Spinal cord (tissue), 10 donors: ENCODE measurements at places on chromosomes 6 and 20.

DNA sequence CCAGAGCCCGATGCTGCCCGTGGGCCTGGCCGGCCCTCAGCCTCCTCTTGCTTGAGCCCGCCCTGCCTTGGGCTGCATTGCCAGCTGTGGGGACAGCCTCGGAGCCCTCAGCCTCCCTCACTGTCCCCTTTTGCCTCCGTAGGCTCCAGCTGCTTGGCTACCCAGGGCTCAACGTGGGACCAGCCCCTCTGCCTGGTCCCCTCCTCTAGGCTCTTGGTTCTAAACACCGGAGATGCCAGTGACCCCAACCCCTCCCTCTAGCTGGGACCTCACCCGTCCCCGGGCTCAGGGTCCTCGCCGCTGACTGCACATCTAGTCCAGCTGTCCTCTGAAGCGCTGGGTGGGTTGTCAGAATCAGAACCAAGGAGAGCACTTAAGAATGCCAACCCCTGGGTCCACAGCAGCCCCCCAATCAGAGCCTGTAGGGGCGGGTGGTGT, 345.2 kb downstream of the ZFAND3 start:
- DNase-seq = no peak

DNA sequence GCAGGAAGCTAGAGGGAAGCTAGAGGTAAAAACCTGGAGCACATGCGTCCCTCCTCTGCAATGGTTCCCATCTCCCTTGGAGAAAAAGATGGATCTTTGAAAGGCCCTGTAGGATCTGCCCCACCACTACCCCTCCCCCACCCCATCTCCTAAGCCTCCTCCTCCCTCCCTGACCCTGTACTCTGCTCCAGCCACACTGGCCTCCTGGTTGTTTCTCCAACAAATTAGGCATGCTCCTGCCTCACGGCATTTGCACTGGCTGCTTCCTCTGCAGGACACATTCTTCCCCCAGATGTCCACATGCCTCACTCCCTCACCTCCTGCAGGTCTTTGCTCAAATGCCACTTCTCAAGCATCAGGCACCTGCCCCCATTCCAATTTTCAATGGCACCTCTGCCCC, 45.5 kb downstream of the UBE2V1 start:
- DNase-seq = no peak

DNA sequence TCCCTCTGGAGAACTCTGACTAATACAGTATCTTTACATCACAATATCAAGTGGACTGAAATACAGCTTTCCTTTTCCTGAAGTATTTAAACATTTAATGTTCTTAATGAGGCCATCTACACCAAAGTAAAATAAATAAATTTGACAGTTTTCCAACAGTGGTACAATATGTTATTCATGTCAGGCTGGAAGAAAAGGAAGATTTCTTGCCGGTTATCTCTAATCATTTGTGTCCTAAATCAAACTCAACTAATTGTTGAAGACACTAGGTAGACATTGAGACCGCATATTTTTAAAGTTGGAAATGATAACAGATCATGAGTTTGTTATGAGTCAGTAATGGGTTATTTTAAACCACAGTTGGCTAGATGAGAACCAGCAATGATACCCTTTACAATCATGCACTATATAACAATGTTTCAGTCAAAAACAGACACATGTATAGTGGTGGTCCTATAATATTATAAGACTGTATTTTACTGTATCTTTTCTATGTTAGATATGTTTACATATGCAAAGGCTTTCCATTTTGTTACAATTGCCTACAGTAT, 241.6 kb downstream of the LMBRD1 start:
- no peak for DNase-seq

DNA sequence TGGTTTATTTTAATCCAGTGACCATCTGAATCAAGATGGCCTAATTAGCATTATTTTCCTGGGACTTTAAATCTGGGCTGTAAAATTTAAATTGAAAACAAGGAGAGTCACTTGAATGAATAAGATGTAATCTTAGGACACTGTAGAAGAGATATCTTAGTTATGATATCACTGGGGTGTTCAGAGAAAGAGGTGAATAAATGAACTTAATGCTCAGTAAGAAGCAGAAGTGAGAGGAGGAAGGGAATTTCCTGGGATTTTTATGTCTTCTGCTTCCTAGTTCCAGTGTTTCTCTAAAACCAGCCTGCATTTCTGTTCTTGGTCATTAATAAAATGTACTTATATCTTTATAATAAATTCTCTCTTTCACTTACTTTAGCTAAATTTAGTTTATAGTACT, 136.8 kb upstream of the PTPRK start:
- DNase-seq = no peak

DNA sequence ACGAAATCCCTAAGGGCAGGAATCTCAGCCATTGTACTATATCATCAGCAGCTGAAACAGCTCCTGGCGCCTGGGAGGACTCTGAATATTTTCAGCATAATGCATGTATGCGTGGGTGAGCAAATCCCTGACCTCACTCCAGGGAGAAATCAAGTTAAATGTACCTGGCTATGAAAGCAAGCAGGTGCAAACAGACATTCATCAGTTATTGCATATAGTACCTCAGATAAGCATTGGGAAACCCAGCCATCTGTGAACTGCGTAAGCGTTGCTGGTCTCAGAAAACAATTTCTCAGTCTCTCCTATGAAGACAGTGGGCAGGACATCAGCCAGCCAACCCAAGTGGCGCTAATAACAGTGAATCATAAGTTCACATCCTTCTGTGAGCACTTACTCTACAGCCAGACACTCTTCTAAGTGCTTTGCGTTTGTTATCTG, 622.6 kb downstream of the EPM2A start:
- DNase-seq = no peak

DNA sequence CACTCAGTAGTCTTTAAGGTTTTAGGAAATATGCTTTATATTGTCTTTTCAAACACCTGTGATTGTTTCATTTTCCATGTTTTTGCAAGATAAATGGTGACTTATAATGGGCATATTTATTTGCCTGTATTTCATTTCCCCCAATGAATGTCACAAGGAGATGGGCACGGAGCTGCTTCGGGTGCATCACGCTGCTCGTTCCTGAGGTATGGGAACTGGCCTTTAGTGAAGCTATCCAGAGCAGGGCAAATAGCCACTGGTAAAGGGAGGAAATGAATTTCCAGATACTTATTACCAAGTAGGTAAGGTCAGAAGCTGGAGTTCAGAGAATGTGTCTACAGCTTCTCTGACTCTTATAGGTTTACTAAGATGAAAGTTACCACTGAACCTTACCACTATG, 3.7 kb downstream of the POU3F2 start:
- no peak for DNase-seq

- DNase-seq = no peak
These were observed 747.3 kb downstream of the COL12A1 start for GRCh38 chr6:74458536-74458935.

DNA sequence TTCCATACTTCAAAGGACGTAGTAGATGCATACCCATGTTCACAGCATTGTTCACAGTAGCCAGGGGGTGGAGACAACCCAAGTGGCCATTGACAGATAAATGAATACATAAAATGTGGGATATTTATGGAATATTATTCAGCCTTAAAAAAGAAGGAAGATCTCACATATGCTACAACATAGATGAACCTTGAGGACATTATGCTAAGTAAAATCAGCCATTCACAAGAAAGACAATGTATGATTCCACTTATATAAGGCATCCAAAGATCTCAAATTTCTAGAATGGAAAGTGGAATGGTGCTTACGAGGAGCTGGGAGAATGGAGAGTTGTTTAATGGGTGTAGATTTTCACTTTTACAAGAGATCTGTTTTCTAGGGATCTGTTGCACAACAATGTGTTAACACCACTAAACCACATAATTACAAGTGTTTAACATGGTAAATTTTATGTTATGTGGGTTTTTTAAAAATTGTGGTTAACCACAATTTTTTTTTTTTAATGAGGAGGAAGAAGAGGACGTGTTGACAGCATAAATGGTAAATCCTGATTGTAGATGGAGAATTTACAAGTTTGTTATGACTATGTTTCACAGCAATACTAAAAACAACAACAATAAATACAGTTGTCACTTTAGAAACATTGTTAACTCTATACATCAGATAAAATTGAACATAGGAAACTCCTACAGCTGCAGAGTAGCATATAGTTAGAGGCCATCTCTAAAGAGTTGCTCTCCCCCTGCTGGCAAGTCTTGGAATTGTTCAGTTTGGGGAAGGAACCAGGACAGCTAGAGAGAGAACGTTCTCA, 41.6 kb downstream of the CCN2 start:
- peak; percentile 69 for DNase-seq

- DNase-seq = no peak
These were observed 811.0 kb upstream of the GJE1 start for GRCh38 chr6:141321493-141322347.

GRCh38 chr6:18330548-18331081, 56.5 kb upstream of the RNF144B start:
- no peak for DNase-seq

DNA sequence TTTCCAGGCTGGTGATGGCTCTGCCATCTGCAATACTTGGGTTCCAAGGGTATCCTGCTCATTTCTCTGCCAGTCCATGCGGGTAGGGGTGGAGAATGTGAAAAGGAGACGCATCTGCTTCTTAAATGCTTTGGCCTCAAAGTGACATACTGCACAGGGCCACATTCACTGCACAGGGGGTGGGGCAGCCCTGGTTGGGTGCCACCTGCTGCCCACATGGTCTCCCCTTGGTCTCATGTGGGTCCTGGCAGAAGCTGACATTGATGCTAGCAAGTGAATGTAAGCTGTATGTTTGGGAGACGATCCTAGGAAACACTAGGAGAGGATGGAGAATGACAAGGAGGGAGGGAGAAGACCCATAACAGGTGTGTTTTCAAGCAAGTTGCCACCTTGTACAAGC, 140.9 kb downstream of the EDN3 start:
- DNase-seq = no peak

- no peak for DNase-seq
These were observed 223.1 kb downstream of the BCAS1 start for GRCh38 chr20:53847139-53847836.

DNA sequence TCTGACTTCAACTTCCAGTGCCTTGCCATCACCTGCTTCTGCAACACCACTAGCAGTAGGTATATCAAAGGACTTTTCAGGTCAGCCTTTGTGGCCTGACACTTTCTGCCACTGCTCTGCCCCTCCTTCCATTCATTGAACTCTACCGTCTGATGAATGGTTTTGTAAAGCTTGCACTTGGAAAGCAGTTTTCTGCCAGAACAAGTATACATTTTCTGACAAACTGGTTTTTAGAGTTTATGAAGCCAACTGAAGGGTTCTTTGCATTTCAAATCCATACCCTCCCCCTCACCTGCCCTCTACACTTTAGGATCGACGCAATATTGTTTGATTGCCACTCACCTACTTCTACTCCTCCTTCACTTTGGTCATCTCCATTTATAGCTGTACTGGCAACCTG, 603.1 kb downstream of the HACE1 start:
- no peak for DNase-seq

- no peak for DNase-seq
These were observed 721.1 kb downstream of the QKI start for GRCh38 chr6:164135511-164136132.
